ENCODE measurements at places on chromosomes 5 and 9. TPM values are rescaled to one million over a fixed set of nuclear protein-coding genes. Genes with fewer than 3 reads are reported as not detected.
A peak's percentile ranks its signal among the peaks of the same experiment; 100 is the strongest.

- no peak for DNase-seq
Observed at GRCh38 chr5:94244921-94245320, 373.5 kb downstream of the KIAA0825 start.

Gene GARIN3
- not detected for total RNA-seq

Gene ARID3C
- not detected for total RNA-seq

GRCh38 chr5:168039566-168040248 is 251.7 kb upstream of the WWC1 start:
- DNase-seq = no peak
- no peak overlapping the region for H3K27ac ChIP-seq
- peaks cover 77% of the 10 kb centered on the region for H3K27me3 ChIP-seq

DNA sequence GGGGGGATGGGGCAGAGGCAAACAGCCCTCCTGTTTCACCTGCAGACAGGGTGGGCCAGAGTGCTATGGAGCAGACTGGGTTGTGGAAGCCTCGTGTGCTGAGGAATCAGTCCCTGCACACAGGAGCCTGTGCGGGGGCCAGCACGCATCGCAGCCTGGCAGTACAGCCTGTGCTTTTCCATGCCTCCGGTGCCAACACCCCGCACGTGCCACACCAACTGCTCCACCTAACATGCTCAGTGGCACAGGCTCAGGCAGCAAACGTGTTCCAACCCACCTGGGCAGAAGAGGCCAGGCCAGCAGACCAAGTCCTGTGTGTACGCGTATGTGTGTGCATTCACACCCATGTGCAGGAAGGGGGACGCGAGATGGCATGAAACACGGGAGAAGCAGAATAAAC is 37.4 kb upstream of the FBXW11 start:
- no peak overlapping the region for H3K4me3 ChIP-seq
- no peak overlapping the region for H3K27ac ChIP-seq
- H3K36me3 ChIP-seq = peaks cover 7% of the 10 kb centered on the region
- H3K27me3 ChIP-seq = no peaks in the 10 kb centered on the region
- no peak for DNase-seq

GRCh38 chr9:20526500-20527319 is 95.6 kb downstream of the MLLT3 start:
- no peak overlapping the region for H3K27ac ChIP-seq
- no peaks in the 10 kb centered on the region for H3K27me3 ChIP-seq
- no peaks in the 10 kb centered on the region for H3K36me3 ChIP-seq

Gene FOXD4L6
- total RNA-seq = not detected

DNA sequence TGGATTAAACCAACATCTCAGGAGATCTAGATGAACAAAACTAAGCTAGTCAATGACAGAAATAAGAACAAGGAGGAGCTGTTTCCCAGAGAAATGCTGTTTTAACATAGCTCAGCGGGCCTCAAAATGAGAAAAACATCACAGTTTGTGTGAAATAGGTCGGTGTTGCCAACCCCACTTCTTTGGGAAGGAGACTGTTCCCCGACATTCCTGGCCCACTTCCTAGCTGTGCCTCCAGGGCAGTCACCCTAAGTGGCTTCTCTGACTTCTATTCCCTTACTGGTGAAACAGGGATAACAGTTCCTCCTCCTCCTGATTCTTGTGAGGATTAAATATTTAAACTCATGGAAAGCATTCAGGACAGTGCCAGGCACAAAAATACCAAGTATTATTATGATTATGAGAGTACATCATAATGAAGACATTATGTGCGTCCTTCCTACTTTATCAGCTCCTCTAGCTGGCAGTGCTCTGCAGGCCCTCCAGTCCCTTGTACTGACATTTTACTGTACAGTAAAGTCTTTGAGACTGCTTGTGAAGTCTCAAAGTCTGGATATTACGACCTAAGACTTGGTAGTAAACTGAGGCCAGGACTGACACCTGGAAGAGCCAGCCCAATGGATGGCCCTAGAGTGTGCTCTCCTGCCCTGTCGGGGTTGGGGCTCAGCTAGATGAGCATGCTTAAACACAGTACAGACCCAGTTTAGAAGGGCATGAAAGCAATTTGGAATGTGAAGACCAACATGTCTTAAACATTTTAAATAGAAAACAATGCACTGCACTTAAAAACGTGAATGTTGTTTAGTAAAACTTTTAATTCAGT is 7.3 kb downstream of the ISCA1 start:
- H3K4me3 ChIP-seq = no peak overlapping the region
- H3K36me3 ChIP-seq = peaks cover 36% of the 10 kb centered on the region
- H3K27me3 ChIP-seq = no peaks in the 10 kb centered on the region
- no peak for DNase-seq
- no peak overlapping the region for H3K27ac ChIP-seq

DNA sequence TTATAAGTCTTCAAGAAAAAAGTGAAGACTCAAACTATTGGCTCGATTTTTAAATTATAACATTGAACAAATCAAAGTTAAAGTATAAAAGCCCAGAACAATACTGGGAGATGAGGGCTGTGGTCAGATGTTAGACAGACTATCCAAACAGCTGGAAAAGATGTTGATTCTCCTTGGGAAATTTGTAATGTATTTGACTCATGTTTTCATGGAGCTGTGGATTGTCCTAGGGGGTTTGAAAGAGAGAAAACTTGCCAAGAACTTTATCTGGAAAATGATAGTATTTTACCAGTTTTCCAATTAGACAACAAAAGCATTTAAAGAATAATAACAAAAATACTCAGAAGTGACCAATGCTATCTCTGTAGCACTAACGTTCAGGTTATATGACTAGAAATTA is 339.2 kb downstream of the ARL15 start:
- no peak for DNase-seq
- no peaks in the 10 kb centered on the region for H3K36me3 ChIP-seq
- H3K4me1 ChIP-seq = no peaks in the 10 kb centered on the region
- no peaks in the 10 kb centered on the region for H3K27me3 ChIP-seq
- no peak overlapping the region for H3K27ac ChIP-seq
- no peak overlapping the region for H3K4me3 ChIP-seq

DNA sequence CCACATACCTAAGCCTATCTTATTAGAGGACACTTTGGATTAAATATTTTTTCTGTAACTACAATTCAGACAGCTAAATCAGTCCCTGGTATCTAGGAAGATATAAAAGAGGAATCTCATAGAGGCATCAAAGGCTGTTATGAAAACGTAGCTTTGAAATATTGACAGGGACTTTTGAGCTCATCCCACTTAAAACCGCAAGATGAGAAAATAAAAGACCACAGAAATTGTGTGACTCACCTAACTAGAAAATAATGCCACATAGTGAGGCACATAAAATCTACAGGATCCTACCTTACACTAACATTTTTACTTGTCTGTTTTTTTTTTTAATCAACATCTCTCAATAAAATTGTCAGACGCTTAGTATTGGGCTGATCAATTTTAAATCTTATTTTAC is 686.5 kb upstream of the COX7C start:
- H3K27me3 ChIP-seq = no peaks in the 10 kb centered on the region
- peaks cover 23% of the 10 kb centered on the region for H3K4me1 ChIP-seq
- no peak overlapping the region for H3K27ac ChIP-seq
- no peak overlapping the region for H3K4me3 ChIP-seq
- no peaks in the 10 kb centered on the region for H3K36me3 ChIP-seq

Gene THG1L
- 45.1 TPM for total RNA-seq

Gene GRM6
- total RNA-seq = not detected

GRCh38 chr5:8628521-8628920 is 759.6 kb downstream of the MTRR start:
- no peak overlapping the region for H3K4me3 ChIP-seq
- no peaks in the 10 kb centered on the region for H3K4me1 ChIP-seq
- no peaks in the 10 kb centered on the region for H3K27me3 ChIP-seq
- DNase-seq = no peak

GRCh38 chr5:42520957-42521356 is 97.7 kb downstream of the GHR start:
- peak; percentile 19 for DNase-seq
- H3K27ac ChIP-seq = no peak overlapping the region
- H3K4me3 ChIP-seq = no peak overlapping the region

DNA sequence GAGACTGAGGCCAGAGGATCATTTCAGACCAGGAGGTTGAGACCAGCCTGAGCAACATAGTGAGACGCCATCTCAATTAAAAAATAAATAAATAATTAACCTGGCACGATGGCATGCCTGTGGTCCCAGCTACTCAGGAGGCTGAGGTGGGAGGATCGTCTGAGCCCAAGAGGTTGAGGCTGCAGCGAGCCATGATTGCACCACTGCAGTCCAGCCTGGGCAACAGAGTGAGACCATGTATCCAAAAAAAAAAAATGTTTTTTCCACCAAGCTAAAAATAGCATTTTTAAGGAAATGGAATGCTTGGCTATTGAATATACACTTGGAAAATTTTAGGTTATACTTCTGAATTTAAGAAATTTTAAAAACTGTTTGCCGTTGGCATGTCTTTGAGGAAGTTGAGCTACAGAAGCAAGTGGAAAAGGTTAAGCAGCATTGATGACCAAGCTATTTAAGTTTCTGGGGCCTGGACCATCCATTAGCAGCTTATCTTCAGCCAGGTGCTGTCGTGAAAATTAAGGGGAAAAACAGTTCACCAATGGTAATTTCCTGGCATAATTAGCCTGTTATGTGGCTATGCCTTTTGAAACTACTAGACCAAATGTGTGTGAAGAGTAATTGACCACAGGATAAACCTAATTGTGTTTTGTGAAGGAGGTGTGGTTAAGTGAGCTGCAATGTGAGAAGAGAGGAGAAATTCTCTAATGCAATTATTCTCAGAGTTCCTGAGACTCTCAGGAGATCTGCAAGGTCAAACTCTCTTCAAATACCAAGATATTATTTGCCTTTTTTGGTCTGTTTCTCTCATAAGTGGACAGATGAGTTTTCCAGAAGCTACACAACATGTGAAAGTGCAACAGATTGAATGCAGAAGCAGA is 21.0 kb downstream of the F2R start:
- no peak for DNase-seq
- no peak overlapping the region for H3K4me3 ChIP-seq
- no peak overlapping the region for H3K27ac ChIP-seq
- H3K36me3 ChIP-seq = no peaks in the 10 kb centered on the region
- no peaks in the 10 kb centered on the region for H3K27me3 ChIP-seq

GRCh38 chr9:3215658-3216057 is 310.1 kb downstream of the RFX3 start:
- H3K27me3 ChIP-seq = 0 out of 2 replicates have a peak, but pooled peaks cover 8% of the 10 kb centered on the region
- H3K4me3 ChIP-seq = no peak overlapping the region
- no peaks in the 10 kb centered on the region for H3K36me3 ChIP-seq
- H3K4me1 ChIP-seq = no peaks in the 10 kb centered on the region
- H3K27ac ChIP-seq = no peak overlapping the region

GRCh38 chr5:15790446-15791018 is 290.6 kb downstream of the FBXL7 start:
- no peaks in the 10 kb centered on the region for H3K27me3 ChIP-seq
- no peak overlapping the region for H3K4me3 ChIP-seq
- H3K4me1 ChIP-seq = no peaks in the 10 kb centered on the region
- no peak for DNase-seq
- H3K36me3 ChIP-seq = no peaks in the 10 kb centered on the region

Gene TMEM141
- 94.6 TPM for total RNA-seq

- no peaks in the 10 kb centered on the region for H3K27me3 ChIP-seq
- no peak overlapping the region for H3K4me3 ChIP-seq
- H3K36me3 ChIP-seq = no peaks in the 10 kb centered on the region
- no peak overlapping the region for H3K27ac ChIP-seq
Observed at GRCh38 chr9:389159-389558, 174.5 kb downstream of the DOCK8 start.

DNA sequence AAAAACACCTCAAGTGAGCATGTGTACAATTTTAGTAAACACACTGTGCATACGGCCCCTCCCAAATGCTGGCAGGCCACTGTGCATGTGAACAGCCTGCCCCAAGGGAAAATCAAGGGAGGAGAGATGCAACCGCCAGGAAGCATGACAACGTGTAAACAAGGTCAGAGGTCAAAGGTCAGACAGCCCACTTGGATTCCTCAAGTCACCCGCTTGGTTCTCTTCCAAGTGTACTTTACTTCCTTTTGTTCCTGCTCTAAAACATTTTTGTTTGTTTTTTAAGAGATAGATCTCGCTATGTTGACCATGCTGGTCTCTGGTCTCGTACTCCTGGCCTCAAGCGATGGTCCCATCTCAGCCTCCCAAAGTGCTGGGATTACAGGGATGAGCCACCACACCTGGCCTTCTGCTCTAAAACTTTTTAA is 126.7 kb upstream of the SHB start:
- no peak overlapping the region for H3K27ac ChIP-seq
- DNase-seq = no peak
- H3K27me3 ChIP-seq = no peaks in the 10 kb centered on the region
- no peak overlapping the region for H3K4me3 ChIP-seq
- H3K36me3 ChIP-seq = no peaks in the 10 kb centered on the region

- H3K27ac ChIP-seq = no peak overlapping the region
- H3K27me3 ChIP-seq = no peaks in the 10 kb centered on the region
- H3K36me3 ChIP-seq = no peaks in the 10 kb centered on the region
- H3K4me1 ChIP-seq = no peaks in the 10 kb centered on the region
- no peak overlapping the region for H3K4me3 ChIP-seq
- DNase-seq = no peak
Observed at GRCh38 chr9:16618524-16618923, 251.9 kb downstream of the BNC2 start.

- no peaks in the 10 kb centered on the region for H3K36me3 ChIP-seq
- H3K4me3 ChIP-seq = no peak overlapping the region
- H3K27me3 ChIP-seq = no peaks in the 10 kb centered on the region
- no peak overlapping the region for H3K27ac ChIP-seq
- no peak for DNase-seq
Observed at GRCh38 chr5:125194883-125195282, 448.4 kb upstream of the ZNF608 start.

Gene IFNK
- total RNA-seq = not detected

- no peaks in the 10 kb centered on the region for H3K36me3 ChIP-seq
- H3K4me3 ChIP-seq = no peak overlapping the region
- no peaks in the 10 kb centered on the region for H3K27me3 ChIP-seq
- H3K4me1 ChIP-seq = no peaks in the 10 kb centered on the region
Observed at GRCh38 chr5:139955616-139956273, 87.4 kb downstream of the NRG2 start.

Gene ADAMTSL2
- total RNA-seq = not detected

Gene PCDHGB3
- 1.2 TPM for total RNA-seq

Gene SMIM3
- total RNA-seq = 15.6 TPM

DNA sequence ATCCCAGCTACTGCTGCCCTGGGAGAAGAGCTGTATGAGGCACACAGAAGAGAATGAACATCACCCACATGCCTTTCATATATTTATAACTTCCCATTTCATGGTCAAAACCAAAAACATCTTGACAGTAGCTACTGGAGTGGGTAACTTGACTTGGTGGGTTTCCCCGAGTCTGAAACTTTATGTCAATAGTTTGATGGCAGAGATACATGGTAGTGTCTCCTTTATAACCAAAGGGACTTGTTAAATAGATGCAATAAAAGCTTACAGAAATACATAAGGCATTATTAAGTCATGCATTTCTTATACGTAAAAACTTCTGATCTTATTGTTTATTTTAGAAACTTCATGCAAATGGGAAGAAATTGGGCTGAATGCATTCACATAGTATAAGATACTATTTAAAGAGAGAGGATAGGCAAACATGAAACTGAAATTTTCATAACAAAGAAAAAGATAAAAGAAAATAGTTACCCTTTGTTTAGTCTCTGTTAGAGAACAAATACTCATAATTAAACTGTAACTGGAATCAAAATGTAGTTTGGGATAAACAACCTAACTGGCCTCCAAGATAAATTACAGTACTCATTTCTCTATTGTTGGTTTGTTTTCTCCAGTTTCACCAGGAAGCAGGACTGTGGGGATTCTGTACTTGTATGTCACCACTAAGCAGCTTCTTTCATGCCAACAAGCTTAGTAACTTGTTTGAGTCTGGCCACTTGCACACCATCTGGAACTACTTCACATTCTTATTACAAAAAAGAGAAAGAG is 459.3 kb upstream of the MEF2C start:
- H3K4me3 ChIP-seq = no peak overlapping the region
- no peaks in the 10 kb centered on the region for H3K27me3 ChIP-seq
- H3K36me3 ChIP-seq = no peaks in the 10 kb centered on the region
- no peak overlapping the region for H3K27ac ChIP-seq

Gene LMX1B
- total RNA-seq = 1.2 TPM
